ENCODE measurements at places on chromosomes 12 and 14. TPM values are rescaled to one million over a fixed set of nuclear protein-coding genes. Genes with fewer than 3 reads are reported as not detected.

The ACOT2 gene
- total RNA-seq = 39.4 TPM

The RASSF9 gene
- 10.4 TPM for total RNA-seq

The EML1 gene
- 77.1 TPM for total RNA-seq

The TMTC1 gene
- 24.8 TPM for total RNA-seq

The ANO4 gene
- 3.5 TPM for total RNA-seq

The ENO2 gene
- 9.7 TPM for total RNA-seq

The FAM181A gene
- total RNA-seq = not detected

The TNS2 gene
- total RNA-seq = 57.9 TPM

The PRKAG1 gene
- total RNA-seq = 41.8 TPM

Data from urinary bladder (tissue), 4 donors.